ENCODE measurements at places on chromosomes 16 and 17.

DNA sequence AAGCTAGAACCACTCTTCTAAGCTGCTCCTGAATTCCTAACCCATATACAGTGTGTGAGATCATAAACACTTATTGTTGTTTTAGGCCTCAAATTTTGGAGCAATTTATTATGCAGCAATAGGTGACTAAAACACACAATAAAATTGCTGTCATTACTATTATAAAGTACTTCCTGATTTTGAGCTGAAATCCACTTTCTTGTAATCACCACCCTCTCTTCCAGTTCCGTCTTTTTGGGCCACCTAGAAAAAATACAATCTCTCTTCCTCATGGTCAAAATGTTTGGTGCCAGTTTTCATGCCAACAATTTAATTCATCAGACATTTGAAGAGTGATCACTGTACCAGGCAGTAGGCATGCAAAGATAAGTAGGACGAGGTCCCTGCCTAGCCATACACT, 43.3 kb upstream of the NF1 start:
- no peak for DNase-seq

GRCh38 chr17:47654991-47655390, 5.3 kb downstream of the KPNB1 start:
- DNase-seq: no peak

- peak; percentile 97 for DNase-seq
These were observed 7.4 kb upstream of the FLYWCH1 start for GRCh38 chr16:2904100-2904921.

- no peak for DNase-seq
These were observed 26.1 kb downstream of the BCL7C start for GRCh38 chr16:30867747-30868146.

GRCh38 chr17:9676820-9677310, 31.5 kb downstream of the USP43 start:
- DNase-seq: peak; percentile 36

GRCh38 chr17:70405492-70406220, 236.3 kb downstream of the KCNJ2 start:
- DNase-seq: no peak

- no peak for DNase-seq
These were observed 925.4 kb downstream of the CDH11 start for GRCh38 chr16:64196444-64196843.

DNA sequence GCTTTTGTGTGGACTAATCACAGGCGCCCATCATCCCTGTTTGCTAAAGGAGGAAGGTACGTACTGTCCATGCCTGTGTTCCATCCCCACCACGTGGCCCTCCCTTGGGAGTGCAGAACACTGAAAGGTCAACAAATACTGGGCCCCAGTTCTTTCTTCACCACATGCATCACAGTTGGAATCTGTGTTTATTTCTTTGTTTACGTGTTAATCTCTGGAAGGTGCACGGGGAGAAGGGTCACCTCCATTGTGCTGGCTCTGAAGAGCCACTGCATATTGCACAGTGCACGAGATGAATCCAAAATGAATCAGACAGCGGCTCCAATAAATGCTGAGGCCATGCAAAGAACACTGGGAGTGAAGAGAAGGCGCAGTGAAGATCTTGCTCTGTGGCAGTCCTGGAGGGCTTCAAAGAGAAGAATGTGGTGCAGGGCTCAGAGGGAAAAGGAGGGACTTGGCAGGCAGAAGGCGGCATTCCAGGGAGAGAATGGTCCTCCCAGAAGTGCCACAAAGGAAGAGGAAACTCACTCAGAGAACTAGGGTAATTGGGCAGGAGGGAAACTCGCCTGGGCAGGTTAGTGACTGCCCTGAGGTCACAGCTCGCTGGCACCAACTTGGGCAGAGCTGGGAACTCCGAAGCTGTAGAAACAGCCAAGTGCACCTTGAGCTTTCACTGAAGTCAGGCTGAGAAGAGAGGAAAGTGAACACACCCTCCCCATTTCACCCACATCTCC, 3.7 kb downstream of the RPH3AL start:
- no peak for DNase-seq

GRCh38 chr17:38464723-38465390, 36.6 kb downstream of the ARHGAP23 start:
- peak; percentile 51 for DNase-seq

DNA sequence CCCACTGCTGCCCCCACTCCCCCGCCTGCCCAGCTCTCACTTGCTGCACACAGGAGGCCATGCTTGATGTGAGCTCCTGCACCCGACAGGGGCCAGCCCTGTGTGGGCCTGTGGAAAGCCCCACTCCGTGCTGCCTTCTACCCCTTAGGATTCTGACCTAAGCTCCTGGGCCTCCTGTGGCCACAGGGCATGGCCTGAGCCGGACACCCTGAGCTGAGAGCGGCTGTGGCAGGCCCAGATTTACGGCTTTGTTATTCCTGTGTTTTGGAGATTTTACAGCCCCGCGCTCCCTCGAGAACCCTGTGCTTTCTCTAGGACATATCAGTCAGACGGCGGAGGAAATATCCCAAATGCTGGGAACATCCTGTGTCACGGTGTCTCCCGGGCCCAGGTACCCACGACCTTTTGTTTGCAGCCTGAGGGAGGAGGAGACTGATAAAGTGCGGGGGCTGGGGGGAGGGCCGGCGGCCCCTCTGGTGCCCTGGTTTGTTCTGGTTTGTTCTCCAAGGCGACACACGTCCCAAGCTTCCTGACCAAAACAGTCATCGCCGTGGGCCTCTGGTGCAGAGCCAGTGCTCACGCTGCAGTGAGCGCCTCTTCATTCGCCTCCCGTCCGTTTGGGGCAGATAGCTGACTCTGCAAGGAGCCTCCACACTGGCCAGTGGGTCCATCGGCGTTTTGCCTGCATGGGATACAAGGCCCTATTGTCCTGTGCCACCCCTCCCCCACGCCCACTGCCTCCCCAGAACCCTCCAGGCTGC, 363.4 kb downstream of the C16orf95 start:
- DNase-seq: peak; percentile 65

DNA sequence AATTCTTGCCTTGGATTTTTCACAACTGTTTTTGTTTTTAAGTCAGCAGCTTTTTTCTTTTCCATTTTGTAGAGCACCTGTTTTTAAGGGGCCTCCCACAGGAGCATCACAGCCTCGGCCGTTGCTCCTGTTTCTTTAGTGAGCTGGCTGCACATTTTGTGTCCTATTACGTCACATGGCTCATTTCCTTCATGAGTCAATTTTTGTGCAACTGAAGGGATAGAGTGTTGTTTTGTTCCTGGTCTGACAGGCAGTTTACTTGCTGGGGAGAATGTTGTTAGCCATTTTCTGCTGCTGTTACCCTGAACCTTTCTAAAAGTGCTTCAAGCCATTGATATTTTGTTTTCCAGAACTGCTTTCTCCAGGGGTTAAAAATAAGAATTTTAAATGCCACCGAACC, 45.0 kb upstream of the CRISPLD2 start:
- DNase-seq: no peak

- no peak for DNase-seq
These were observed 175.5 kb downstream of the LGALS9B start for GRCh38 chr17:20291853-20292252.

DNA sequence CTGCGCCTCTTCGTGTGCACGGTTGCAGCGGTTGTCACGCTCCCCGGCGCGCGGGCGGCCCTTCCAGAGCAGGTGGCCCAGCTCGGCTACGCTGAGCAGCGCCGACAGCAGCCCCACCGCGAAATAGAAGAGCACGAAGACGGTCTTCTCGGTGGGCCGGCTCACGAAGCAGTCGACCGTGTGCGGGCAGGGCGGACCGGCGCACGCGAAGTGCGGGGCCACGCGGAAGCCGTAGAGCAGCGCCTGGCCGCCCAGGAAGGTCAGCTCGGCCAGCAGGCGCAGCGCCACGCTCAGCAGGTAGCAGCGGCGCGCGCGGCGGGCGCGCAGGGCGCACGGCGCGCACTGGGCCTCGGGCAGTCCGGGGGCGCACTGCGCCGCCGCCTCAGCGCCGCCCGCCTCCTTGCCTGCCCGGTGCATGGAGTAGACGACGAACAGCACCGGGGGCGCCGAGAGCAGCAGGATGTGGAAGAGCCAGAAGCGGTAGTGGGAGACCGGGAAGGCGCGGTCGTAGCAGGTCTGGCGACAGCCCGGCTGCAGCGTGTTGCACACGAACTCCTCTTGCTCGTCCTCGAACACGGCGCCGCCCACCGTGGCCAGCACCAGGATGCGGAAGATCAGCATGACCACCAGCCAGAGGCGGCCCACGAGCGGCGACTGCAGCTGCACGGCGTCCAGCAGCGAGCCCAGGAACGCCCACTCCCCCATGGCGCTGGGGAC, 1.3 kb downstream of the GJD3 start:
- DNase-seq: peak; percentile 30

DNA sequence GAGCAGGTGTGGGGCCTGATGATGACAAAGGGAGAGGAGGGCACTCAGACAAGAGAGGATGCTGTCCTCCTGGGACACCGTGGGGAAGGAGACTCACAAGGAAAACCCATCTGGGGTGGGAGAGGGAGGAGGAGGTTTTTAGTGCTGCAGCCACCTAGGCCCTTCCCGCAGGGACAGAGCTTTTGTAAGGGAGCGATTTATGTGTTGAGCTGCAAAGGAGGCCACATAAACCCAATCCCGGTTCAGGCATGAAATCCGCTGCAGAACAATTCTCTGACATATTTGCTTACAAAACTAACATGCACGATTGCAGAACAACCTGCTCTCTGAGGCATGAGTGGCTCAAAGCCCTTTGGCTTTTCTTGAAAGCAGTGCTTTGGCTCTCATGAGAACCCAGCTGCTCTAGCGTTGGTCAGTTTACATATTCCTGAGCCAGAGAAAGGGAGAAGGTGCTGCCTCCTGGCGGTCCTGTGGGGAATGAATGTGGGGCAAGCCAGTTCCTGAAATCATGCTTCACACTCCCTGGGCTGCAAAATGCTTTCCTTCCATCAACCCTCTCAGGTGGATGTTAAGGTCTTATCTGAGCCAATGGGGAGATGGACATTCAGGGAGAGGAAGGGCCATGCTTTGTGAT, 122.4 kb upstream of the NLRP1 start:
- DNase-seq: peak; percentile 84

GRCh38 chr17:10745231-10745630, 15.4 kb upstream of the TMEM220 start:
- DNase-seq: no peak

DNA sequence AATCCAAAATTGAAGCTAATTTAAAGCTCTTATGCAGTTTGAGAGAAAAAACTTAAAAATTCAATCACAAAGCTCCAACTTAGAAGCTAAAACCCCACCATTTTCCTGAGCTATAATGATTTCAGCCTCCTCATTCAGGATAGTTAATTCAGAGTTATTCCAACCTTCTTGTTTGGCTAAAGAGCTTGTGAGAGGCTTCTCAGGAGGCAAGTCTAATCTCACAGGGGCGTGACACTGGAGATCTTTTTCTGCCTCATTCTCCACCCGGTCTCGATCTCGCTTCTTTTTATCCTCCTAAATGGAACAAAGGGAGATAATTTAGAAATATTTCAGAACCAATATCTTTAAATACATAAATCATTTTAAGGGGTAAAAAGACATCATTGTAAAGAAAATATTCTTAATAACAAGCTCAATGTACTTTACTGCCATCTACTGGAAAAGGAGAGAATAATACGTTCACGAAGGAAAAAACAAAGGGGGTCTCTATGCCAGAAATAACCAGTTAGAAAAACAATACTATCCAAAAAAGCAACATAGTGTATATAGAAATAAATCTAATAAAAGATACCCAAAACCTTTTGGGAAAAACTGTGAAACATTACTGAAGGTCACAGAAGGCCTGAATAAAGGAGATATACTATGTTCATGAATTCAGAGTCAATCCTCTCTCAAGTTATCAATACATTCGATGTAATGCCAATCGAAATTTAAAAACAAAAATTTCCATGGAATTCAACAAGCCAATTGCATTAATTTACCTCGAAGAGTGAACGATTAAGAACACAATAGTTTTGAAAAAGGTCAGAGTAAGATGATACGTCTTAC, 13.9 kb downstream of the BRD7 start:
- no peak for DNase-seq

DNA sequence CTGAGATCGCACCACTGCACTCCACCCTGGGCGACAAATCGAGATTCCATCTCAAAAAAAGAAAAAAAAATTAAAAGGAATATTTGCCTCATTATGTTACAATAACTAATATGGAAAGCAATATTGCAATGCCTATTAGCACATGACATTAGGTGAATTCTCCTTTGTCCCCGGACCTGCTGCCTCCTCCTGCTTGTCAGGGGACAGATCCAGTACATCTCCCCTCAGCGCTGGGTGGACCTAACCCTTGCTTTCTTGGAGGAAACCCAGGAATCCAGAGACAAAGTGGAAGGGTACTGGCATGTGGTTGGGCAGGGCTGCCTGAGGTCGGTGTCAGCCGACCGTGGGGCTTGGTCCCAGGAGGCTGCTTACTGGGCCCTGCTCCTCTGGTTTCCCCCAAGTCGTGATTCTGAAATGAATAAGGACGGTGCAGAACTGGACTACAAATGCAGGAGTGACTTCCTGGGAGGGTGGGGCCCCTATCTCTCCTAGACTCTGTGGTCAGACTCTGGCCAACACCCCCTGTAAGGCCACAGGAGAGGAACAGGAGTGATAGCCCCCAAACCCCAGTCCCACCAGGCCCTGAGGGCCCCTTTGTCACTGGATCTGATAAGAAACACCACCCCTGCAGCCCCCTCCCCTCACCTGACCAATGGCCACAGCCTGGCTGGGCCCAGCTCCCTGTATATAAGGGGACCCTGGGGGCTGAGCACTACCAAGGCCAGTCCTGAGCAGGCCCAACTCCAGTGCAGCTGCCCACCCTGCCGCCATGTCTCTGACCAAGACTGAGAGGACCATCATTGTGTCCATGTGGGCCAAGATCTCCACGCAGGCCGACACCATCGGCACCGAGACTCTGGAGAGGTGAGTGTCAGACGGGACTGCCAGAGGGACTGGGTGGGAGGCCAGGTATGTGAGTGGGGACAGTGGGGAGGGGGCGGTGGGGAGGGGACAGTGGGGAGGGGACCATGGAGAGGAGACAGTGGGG, at the start of gene HBZ:
HBZ (plus strand) TSS at position 504 of the 988 bp plus-strand sequence; CDS start at position 770, 266 bp downstream.
- no peak for DNase-seq

DNA sequence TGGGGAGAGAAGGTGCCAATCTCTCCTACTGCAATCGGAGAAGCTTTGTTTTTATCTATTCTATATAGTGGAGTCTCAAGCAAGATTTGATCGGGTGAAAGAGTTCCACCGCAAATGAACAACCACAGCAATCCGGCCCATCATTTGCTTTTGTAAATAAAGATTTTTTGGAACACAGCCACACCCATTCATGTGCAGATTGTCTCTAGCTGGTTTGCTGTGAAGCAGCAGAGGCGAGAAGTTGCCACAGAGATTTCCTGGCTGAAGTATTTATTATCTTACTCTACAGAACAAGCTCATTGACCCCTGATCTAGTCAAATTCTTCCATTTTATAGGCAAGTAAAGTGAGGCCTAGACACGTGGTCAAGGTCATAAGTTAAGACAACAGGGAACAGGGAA, 195.5 kb upstream of the TNRC6C start:
- no peak for DNase-seq

DNA sequence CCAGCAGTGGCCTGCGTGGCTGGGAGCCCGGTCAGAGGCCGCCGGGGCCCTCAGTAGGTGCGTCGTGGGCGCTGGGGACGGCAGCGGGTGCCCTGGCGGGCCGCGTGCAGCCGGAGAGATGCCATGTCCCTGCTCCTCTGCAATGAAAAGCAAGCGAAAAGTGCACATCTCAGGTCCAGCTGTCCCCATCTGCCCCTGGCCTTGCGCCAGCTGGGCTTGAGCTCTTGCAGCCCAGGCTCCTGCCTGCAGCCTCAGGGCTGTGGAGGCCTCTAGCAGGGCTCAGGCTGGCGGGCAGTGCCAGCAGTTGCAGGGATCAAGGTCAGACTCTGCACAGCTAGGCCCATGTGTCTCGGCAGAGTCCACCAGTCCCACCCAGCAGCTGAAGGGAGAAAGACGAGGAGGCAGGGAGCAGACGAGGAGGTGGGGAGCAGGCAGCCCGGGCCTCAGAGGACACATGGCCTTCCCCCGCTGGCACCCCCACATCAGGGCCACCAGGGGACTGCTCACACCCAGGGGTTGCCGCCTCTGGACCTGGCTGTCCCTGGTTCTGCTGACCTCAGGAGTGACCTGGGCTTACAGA, 11.2 kb downstream of the SLC16A3 start:
- no peak for DNase-seq

All from ELF-1 (cell line).